Ovary (tissue), 10 donors: ENCODE measurements at places on chromosomes 3 and 15. TPM values are rescaled to one million over a fixed set of nuclear protein-coding genes. Genes with fewer than 3 reads are reported as not detected.

- no peaks in the 10 kb centered on the region for H3K27me3 ChIP-seq
- H3K36me3 ChIP-seq: no peaks in the 10 kb centered on the region
- H3K4me1 ChIP-seq: peaks cover 4% of the 10 kb centered on the region
Measured at GRCh38 chr3:138114431-138114918, 933 bp downstream of the DZIP1L start.

DNA sequence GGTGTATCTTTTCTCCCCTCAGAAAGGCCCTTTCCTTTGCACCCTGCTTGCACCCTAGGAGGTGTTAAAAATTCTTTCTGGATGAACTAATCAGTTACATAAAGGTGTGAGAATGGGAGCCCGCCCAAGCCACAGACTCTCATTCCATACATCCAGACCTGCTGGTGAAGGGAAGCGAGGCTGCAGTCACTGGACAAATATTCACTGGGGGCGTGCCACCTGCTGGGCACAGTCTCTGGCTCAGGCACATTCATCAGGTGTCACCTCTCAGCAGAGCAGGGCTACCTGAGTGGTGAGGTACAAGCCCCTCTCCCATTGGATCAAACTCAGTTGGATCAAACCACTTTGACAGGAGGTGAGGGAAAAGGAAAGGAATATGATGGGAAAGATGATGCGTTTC lies 52.0 kb downstream of the NTRK3 start:
- no peak overlapping the region for H3K4me3 ChIP-seq
- H3K4me1 ChIP-seq: no peaks in the 10 kb centered on the region
- DNase-seq: no peak

DNA sequence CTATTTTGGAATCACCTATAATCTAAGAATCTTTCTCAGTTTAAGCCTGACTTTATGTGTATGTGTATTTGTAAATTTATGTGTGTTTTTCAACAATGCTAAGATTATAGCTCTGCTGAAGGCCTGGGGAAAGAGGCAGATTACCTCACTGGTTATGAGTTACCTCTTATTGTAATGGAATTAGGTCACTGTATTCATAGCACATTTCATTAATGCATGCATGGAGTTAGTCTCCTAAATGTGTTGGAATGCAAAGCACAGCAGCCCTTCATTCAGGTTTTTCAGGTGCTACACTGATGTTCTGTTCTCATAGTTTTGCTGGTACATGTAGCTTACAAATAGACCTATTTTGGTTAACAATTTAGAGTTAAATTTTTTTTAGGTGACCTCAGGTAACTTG lies 9.5 kb downstream of the GPR87 start:
- H3K4me1 ChIP-seq: no peaks in the 10 kb centered on the region
- no peak overlapping the region for H3K4me3 ChIP-seq
- H3K36me3 ChIP-seq: no peaks in the 10 kb centered on the region
- no peak overlapping the region for H3K27ac ChIP-seq
- DNase-seq: no peak
- no peaks in the 10 kb centered on the region for H3K27me3 ChIP-seq

- no peak for DNase-seq
- no peaks in the 10 kb centered on the region for H3K36me3 ChIP-seq
- H3K4me1 ChIP-seq: no peaks in the 10 kb centered on the region
- H3K27me3 ChIP-seq: no peaks in the 10 kb centered on the region
- H3K4me3 ChIP-seq: no peak overlapping the region
Measured at GRCh38 chr3:78427303-78427702, 1340.5 kb downstream of the ROBO1 start.

DNA sequence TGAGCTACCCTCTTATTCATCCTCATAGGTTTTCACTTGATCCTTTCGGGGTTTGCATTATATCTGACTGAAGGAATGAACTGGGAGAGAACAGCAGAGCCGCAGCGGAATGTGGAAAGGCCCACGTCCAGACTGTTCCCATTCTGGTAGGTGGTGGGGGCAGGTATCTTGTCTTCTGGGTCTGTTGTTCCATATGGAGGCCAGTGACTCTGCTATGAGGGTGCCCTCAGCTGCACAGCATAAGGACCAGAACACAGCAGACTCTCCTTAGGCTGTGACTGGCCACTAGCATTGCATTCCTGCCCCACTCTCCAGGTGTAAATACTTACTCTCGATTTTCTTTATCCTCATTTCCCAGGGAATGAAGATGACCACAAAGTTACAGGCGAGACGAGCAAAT lies 12.1 kb downstream of the TMC3 start:
- H3K36me3 ChIP-seq: no peaks in the 10 kb centered on the region
- H3K4me1 ChIP-seq: peaks cover 2% of the 10 kb centered on the region
- DNase-seq: no peak
- H3K27ac ChIP-seq: no peak overlapping the region

GRCh38 chr15:98903377-98904018 lies 104.1 kb downstream of the PGPEP1L start:
- no peak overlapping the region for H3K27ac ChIP-seq
- H3K4me1 ChIP-seq: peaks cover 11% of the 10 kb centered on the region
- no peaks in the 10 kb centered on the region for H3K36me3 ChIP-seq

- H3K36me3 ChIP-seq: no peaks in the 10 kb centered on the region
- H3K4me3 ChIP-seq: no peak overlapping the region
- H3K4me1 ChIP-seq: no peaks in the 10 kb centered on the region
- no peak overlapping the region for H3K27ac ChIP-seq
- no peaks in the 10 kb centered on the region for H3K27me3 ChIP-seq
Measured at GRCh38 chr3:52820736-52821135, 9.7 kb downstream of the ITIH4 start.

DNA sequence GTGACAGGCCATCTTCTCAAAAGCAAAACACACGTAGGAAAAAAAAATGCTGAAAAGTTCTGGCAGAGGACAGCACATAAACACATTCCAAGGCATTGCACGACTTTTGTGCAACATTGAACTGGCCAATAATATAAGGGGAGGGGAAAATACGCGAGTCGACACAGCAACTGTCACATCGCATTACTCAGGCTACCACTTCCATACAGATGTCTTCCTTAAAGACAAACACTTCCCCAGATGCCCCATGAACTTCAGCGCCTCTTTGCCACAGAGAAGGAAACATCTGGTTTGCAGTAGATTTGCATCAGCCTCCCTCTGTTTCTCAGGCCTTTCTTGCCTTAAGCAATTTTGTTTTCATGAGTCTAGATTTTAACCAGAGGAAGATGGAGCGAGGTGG lies 144.4 kb upstream of the IGF1R start:
- peaks cover 2% of the 10 kb centered on the region for H3K4me1 ChIP-seq
- no peak overlapping the region for H3K27ac ChIP-seq
- H3K36me3 ChIP-seq: no peaks in the 10 kb centered on the region
- no peaks in the 10 kb centered on the region for H3K27me3 ChIP-seq
- no peak overlapping the region for H3K4me3 ChIP-seq
- no peak for DNase-seq

GRCh38 chr3:127538569-127538968 lies 52.0 kb downstream of the TPRA1 start:
- no peak overlapping the region for H3K4me3 ChIP-seq
- H3K27me3 ChIP-seq: no peaks in the 10 kb centered on the region
- DNase-seq: no peak
- H3K27ac ChIP-seq: no peak overlapping the region
- no peaks in the 10 kb centered on the region for H3K36me3 ChIP-seq

- DNase-seq: no peak
- no peak overlapping the region for H3K27ac ChIP-seq
- H3K4me1 ChIP-seq: peaks cover 4% of the 10 kb centered on the region
- no peaks in the 10 kb centered on the region for H3K36me3 ChIP-seq
Measured at GRCh38 chr3:113695431-113695785, 1.0 kb downstream of the USF3 start.

The RTP4 gene
- 0.24 TPM for total RNA-seq

The GRAMD2A gene
- total RNA-seq: 1.4 TPM

The CCR8 gene
- not detected for total RNA-seq

The RBP2 gene
- total RNA-seq: 0.69 TPM

The ATP13A5 gene
- 0.36 TPM for total RNA-seq

The RGMA gene
- total RNA-seq: 47.6 TPM

The HTR3E gene
- not detected for total RNA-seq

The CACNA2D3 gene
- total RNA-seq: 6.4 TPM
